HuH-7.5 (cell line): ENCODE measurements at places on chromosomes 3 and 15.

- no peak for DNase-seq
Observed at GRCh38 chr3:197042539-197042938, 12.9 kb upstream of the MELTF start.

GRCh38 chr3:165193366-165194254 is 2.6 kb downstream of the SLITRK3 start:
- DNase-seq, result no peak

DNA sequence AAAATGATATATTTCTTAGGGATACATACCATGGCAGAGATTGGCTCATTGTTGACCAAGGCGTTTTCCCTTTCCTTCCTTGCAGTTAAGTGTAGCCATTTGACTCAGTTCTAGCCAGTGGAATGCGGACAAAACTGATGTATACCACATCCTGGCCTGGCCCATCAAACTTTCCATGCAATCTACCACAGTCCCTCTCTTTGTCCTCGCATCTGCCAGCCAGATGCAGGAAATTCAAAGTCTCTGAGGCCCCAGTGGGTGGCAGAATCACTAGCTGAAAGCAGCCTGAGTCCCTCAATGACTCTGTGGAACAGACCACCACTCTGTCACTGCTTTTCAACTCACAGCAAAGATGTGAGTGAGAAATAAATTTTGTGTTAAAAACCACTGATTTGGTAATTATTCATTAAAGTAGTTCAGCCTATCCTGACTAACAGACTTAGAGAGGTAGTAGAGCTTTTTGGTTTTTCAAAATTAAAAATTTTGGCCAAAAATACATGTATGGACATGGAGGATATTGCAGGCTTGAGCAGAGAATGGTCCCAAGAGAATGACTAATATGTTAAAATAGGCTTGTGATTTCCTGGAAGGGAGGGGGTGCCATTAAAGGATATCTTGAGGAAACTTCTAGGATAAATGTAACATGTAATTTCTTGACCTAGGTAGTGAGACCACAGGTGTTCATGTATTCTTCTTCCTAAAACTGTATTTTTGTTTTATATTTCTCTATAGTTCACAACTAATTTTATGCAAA is 10.9 kb downstream of the LRRFIP2 start:
- DNase-seq, result no peak

- DNase-seq, result no peak
Observed at GRCh38 chr3:127438951-127439350, 151.1 kb upstream of the PRR20G start.

- no peak for DNase-seq
Observed at GRCh38 chr3:71183549-71183948, 400.0 kb downstream of the FOXP1 start.

DNA sequence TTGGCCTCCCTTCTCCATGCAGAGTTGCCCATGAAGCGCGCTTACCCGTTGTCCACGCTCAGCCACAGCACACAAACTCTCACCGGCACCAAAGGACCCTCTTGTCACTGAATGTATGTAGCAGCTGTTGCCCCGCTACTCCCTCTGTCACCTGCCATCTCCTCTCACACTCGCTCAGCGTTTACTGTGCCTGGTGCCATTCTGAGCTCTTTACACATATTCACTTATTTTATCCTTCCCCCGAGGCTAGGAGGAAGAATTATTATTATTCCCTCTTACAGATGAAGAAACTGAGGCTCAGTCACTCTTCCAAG is 41.7 kb upstream of the PRR23E start:
- no peak for DNase-seq

DNA sequence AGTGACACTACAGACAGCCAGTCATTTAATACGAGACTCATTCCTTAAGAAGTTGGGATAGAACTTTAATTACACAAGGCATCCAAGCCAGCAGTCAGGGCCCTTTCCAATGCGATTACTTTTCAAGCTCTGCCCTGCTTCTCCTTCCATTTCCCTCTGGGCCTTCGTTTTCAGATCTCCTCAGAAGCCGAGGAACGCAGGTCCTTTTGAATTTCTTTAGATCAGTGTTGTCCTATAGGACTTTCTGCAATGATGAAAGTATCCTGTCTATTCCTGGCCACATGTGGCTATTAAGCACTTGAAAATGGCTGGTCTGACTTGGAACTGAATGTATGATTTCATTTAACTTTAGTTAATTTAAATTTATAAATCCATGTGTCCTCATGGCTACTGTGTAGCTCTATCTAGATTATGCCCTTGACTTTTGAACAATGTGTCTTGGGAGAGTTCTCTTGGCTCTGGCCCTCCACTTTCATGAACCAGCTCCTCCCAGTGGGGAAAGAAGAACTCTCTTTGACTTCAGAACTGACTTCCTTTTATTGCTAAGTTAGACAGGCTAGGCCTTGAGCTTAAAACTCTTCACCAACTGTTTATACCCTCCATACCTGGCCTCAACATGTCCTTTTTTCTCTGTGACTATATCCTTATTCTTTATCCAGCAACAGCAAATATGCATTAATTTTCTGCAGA is 22.6 kb downstream of the TGFBR2 start:
- DNase-seq, result no peak

- DNase-seq, result no peak
Observed at GRCh38 chr15:29840926-29841325, 18.7 kb upstream of the TJP1 start.

DNA sequence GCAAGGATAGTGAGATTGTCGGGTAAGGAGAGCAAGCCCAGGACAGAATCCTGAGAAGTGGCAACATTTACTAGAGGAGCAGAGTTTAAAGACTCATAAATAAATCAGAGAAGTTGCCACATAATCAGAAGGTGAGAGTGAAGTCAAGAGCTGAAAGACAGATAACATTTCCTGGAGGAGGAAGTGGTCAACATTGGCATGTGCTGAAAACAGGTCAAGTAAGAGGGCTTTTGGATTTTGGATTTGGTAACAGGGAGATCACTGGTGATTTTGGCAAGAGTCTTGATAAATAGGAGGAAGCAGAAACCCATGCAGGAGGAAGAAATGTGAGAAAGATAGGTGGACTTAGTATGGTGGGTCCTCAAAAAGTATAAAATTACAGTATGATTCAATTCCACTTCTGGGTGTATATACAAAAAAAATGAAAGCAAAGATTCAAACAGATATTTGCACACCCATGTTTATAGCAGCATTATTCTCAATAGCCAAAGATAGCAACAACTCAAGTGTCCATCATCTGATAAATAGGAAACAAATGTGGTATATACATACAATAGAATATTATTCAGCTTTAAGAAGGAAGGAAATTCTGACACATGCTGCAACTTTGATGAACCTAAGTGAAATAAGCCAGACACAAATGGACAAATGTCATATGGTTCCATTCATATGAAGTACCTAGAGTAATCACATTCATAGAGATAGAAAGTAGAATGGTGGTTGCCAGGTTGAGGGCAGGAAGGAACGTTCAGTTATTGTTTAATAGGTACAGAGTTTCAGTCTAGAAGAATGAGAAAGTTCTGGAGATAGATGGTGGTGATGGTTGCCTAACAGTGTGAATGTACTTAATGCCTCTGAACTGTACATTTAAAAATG is 27.3 kb upstream of the MBNL1 start:
- no peak for DNase-seq

GRCh38 chr3:108500728-108501127 is 9.7 kb downstream of the MYH15 start:
- no peak for DNase-seq

DNA sequence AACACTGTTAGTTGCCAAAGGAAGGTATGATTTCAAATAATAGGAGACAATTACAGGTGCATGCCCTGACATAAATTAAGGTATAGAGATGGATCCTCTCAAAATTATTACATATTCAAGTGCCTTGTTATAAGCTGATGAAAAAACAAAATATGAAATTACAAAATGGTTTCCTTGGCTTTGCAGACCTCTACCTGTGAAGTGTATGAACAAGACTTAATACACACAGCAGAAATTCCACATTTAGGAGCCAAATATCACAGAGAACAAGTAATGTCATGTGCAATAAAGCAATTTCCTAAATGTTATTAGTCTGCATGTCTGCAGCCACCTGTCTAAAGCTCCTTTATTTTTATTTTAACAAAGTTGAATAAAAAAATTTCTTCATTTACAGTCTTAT is 151.5 kb downstream of the ALCAM start:
- no peak for DNase-seq

GRCh38 chr15:85302271-85302670 is 78.1 kb upstream of the AKAP13 start:
- no peak for DNase-seq

DNA sequence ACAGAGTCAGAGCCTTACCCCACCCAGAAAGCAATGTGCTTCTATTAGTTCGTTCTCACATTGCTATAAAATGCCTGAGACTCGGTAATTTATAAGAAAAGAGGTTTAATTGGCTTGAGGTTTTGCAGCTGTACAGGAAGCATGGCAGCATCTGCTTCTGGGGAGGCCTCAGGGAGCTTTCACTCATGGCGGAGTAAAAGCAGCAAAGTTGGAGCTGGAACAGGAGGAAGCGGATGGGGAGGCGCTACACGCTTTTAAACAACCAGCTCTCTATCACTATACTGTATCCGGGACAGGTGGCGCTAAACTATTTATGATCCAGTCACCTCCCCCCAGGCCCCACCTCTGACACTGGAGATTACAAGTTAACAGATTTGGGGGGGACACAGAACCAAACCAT is 176.3 kb upstream of the BHLHE40 start:
- DNase-seq, result no peak

- no peak for DNase-seq
Observed at GRCh38 chr3:146390957-146391356, 78.4 kb downstream of the PLSCR2 start.

DNA sequence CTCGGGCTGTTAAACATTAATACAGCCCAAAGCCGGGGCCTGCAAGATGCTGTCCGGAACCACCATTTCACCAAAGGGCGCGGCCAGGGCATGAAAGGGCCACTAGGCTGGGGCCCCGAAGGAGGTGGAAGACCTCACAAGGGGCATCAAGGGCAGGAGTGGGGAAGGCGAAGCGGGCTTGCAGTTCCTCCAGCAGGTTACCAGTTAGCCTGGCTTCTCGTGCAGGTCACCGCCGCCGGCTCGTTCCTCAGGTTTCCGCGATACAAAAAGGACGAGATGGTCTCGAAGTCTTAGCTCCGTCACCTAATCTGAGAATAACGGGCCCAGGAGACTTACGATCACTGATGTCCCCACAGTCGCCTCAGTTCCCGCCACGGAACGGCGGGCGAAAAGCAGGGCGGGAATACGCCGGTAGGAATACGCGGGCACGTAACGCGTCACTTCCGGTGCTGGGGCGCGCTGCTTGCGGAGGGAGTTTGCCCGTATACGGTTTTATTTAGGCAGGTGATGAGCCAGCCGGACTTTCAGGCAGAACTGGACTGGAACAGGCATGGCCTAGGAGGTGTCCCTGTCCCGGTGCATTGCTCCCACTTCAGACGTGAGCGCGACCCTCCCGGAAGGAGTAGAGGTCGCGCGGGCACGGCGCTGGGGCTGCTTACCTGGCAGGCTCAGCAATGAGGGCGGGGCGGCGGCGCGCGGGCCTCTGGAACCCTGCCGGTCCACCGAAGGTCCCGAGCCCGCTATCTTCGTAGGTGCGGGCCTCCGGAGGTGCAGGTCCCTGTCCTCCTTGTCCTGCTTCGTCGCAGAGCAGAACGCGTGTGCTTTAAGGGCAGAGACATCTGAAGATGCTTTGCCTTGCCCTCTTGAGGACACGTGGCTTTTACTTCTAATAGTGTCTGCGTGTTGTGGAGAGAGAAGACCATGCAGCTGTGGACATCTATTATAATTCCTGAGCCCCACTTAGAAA is at the start of gene RFC4:
RFC4 (minus strand) TSS at position 394 of the 967 bp plus-strand sequence. CDS start 1,769 bp downstream, outside the sequence.
- peak; percentile 55 for DNase-seq

DNA sequence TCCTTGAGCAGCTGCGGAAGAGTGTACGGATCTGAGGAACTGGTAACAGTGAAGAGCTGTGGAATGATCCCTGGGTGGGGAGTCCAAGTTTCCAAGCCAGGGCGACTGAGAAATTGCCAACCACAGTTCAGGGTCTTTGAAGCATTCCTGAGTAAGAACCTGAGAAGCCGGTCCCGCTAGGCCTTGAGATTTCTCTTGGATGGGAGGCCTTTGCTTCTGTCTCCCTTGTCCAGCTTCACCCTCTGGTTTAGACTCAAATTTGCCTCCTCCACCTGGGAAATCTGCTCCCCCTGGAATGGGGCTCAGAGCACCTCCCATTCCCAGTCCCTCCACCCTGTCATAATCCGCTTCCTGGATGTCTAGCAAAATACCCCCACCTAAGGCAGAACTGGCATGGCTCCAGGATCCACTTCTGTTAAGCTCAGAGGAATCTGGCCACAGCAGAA is 127.7 kb upstream of the DLG1 start:
- DNase-seq, result no peak

GRCh38 chr3:171169866-171170265 is 143.3 kb upstream of the SLC2A2 start:
- no peak for DNase-seq

DNA sequence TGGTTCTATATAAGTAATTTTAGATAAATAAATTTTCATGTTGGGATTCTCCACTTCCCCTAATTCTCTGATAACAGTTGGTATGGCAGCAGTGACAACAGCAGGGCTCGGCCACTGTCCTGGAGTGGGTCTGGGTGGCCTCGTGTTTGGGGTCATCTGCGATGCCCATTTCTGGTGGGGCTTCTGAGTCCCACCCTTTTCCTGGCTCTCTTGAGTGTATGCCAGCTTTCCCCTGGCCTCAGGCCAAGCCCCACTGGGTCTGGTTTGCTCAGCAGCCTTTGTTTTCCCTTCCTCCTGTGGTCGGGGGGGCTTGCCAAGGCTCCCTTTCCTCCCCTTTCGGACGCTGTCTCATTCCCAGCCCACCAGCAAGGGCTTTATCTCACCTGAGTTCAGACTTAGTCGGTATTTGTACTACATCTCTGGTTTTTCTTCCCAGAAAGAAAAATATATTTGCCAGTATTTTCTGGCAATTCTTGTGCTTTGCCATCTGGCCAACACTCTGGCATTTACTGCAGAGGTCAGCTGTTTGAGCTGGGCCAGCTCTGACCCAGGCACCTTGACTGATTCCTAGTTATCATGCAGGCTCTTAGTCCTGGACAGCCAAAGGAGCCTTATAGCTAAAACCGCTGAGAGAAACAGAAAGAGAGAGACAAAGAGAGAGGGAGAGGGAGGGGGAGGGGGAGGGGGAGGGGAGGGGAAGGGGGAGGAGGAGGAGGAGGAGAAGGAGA is 35.2 kb downstream of the MYZAP start:
- no peak for DNase-seq

GRCh38 chr15:48389691-48390143 is 58.5 kb downstream of the DUT start:
- no peak for DNase-seq

- DNase-seq, result no peak
Observed at GRCh38 chr3:159872374-159873109, 116.1 kb upstream of the IL12A start.

GRCh38 chr3:173630849-173631248 is 233.3 kb downstream of the NLGN1 start:
- no peak for DNase-seq

DNA sequence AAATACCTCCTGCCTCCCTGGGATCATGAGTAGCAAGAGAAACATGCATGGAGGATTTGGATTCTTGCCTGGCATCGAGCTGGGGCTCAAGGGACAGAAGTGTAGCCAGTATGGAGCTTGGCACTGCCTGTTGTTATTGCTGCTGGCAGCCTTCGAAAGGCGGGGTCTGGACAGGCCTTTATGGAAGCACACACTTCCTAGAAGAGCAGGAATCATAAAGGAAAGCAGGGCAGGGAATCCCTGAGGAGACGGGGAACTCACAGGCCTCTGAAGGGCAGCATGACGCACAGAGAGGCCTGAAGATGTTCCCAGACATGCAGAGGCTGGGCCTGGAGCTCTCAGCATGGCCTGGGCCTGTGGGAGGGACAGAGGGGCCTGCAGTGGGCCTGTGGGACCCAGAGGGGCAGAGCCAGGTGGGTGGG is 18.6 kb upstream of the SLC41A3 start:
- no peak for DNase-seq

GRCh38 chr3:132255041-132255745 is 62.0 kb upstream of the ACP3 start:
- DNase-seq, result no peak
